ENCODE measurements at places on chromosomes 1 and 21. TPM values are rescaled to one million over a fixed set of nuclear protein-coding genes. Genes with fewer than 3 reads are reported as not detected.

GRCh38 chr21:42063571-42064521, 7.3 kb upstream of the UMODL1 start:
- DNase-seq, result no peak

GRCh38 chr1:224929335-224930237, at the start of gene DNAH14:
Gene DNAH14, plus strand, starts transcription at chr1:224929675. Its CDS starts 23,028 bp downstream, at chr1:224952703.
- no peak for DNase-seq

DNA sequence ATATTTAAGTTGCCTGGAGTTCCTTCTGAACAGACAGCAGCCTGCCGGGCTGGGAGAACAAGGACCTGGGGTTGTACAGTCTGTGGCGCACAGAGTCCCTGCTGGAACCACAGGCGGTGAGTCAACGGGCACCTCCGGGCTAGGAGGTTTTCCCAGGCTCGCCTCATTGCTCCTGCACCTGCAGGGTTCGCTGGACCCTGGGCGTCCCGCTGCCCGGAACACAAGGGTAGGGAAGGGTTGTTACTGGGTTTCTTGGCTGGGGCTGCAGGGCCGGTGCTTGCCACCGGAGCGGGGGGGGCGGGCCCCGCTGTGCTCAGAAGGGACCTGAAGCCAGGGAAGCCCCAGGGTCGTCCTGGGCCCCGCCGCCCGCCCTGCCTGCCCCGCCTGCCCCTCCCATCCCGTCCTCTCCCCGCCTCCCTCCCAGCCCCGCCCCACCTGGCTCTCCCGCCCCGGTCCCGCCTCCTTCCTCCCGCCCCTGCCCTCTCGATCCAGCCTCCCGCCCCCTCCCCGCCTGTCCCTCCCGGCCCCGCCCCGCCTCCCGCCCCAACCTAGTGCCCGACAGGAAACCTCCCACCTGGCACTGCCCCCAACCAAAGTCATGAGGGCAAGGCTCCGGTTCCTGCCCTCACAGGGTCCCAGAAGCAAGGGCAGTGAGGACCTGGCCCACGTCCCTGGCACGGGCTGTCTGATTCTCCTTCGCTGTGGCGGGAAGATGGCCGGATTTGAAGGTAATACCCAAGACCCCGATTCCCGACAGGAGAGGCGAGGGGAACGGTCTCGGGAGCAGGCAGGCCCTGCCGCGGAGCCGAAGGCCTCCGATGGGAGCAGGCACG, 6.8 kb downstream of the JMJD4 start:
- DNase-seq, result no peak

GRCh38 chr1:8031176-8031785, 5.2 kb upstream of the ERRFI1 start:
- DNase-seq, result no peak

DNA sequence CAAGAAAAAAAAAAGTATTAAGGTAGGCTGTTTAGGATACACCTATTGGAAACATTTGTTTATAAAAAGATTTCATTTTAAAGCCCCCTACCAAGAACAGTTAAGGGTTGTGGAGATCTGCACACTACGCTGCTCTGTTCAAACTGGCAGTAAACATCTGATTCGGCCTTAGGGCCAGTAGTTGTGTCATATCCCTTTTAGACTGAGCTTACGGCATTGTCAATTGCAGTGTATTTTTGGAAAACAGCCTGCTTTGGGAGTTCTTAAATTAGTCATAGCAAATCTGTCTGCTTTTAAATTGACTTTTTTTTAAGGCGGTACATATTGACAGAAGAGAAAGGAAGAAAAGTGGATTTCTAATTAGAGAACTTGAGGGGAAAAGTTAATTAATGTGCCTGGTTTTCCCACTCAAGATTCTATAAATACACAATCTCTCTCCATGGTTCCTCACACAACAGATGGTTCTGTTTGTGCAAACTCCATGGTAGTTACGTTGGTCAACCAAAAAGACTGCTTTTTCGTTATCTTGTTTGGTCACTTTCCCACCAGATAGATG, 1.7 kb upstream of the ELK4 start:
- DNase-seq, result no peak

Gene MPZ
- total RNA-seq, result 3.7 TPM

Gene FBLIM1
- 45.2 TPM for total RNA-seq

Data from vagina (tissue), 2 donors.